Anterior cingulate cortex (tissue), 58 donors: ENCODE measurements at places on chromosomes 16 and 17.
A peak's percentile ranks its signal among the peaks of the same experiment; 100 is the strongest.

- no peak for DNase-seq
Measured at GRCh38 chr16:75250809-75251279, 580 bp downstream of the BCAR1 start.

GRCh38 chr16:84091460-84091859 lies 25.3 kb downstream of the MBTPS1 start:
- no peak for DNase-seq

- DNase-seq, result no peak
Measured at GRCh38 chr16:87604634-87605111, 2.4 kb downstream of the JPH3 start.

- no peak for DNase-seq
Measured at GRCh38 chr17:71371809-71372208, 749.0 kb upstream of the SOX9 start.

DNA sequence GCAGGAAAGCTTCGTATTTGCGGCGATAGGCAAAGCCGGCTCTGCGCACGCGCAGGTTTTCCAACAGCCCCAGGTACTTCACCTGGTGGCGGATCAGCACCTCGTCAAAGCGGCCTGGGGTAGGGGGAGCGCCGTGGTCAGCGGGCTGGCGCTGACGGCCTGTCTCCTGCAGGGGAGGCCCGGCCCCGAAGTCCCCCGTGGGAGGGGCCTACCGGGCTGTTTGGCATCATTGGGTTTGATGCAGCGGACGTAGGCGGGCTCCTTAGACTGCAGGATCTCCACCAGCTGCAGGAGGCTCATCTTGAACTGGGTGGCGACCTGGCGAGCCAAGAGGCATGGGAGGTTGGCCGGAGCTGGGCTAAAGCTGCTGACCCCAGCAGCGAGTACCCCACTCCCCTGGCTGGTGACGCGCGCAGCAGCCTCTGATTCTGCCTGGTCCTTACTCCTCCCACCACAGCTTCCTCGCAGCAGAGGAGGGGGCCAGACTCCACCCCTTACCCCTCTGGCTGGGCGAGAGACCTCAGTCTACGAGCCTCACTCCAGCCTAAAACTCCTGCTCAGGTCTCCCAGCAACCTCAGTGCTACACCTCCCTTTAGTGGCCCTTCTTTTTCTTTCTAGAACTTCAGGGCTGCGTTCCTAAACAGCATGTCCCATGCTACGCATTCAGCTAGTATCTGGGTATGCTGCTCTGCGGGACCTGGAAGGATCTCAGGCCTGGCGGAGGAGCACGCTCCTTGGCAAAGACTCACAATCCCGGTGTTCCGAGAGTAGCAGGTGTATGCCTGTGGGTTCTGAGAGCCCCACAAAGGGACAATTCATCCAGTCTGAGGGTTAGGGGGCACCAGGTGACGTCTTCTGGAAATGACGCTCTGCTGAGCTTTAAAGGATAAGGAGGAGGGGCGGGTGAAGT lies 16.1 kb upstream of the CRK start:
- DNase-seq, result no peak

DNA sequence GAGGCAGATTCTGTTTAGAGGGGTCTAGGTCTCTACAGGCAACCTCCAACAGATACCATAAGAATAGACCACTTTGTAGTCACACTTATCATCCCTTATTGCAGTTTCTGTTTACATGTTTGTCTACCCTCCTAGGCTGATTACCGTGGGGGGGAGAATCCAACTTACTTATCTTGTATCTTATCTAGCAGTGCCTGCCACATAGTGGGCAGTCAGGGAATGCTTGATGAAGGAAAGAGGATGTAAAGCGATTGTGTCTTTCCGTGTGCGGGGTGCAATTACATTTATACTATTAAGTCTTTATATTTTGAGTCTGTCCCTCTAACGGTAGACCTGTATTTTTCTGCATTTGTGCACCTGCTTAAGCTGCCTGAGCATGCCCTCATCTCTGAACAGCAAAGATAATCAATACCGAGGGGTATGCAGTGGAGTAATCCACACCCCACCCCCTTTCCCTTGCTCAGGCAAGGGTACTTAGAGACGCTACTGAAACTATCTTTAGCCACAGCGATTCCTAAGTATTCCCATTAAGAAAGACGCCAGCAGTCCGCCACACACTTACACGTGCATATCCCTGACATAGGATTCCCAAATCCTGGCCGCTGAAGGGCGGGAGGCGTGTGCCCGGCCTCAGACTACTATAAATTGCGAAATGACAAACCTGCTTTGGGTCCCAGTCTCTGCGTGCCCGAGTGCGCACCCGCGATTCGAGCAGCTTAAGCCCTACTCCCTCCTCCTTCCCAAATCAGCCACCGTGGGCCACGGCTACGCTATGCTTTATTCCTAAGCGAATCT lies 635 bp upstream of the AATF start:
- no peak for DNase-seq

- DNase-seq, result no peak
Measured at GRCh38 chr17:10067446-10068143, 130.8 kb downstream of the GAS7 start.

DNA sequence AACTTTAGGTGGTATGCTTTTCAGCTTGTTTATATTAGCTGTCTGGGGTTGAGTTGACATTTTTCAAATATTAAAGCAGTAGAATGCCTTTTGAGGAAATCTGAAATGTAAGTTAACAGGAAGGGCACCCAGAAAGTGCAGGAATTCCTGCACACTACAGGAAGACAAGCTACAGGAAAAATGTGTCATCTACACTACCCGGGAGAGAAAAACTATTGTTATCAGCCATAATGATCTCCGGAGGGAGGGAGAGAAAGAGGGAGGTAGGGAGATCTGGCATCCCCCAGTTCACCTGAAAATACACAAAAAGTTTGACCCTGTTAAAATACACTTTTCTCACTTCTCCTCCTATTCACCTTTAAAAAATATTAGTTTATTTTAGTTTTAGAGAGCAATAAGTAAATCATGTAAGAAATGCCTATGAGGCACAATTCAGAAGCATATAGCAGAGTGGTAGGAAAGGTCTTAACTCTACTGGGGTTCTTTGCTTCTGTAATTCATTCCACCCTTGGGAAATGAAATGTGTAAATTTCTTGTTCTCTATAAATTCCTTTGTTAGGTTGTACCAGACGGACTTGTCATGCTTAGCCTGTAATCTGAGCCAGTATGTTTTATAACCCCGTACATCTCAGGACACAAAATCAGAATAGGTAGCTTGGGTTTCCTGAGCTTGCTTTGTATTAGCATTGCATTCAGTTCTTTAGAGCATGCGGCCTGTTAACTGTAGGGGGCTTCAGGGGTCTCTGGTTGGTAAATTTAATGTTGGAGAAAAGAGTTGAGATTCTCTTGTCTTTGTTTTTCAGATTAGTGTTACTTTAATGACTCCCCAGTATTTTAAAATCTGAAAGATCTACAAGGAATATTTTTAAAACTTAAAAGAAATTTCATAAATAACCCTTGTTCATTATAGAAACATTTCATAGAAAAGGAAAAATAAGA lies 3.3 kb downstream of the MAP2K6 start:
- no peak for DNase-seq

DNA sequence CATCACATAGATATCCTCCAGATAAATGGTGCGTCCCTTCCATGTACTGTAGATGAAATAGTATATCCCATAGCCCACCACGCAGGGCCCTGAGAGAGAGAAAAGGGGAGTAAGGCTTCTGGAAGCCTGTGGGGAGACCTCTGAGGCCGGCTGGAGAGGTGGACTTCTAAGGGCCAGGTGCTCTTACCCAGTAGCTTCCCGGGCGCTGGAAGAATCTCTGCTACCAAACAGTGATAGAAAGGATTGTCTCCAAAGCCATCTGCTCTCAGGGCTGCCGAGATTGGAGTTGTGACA lies 718 bp downstream of the SAT2 start:
- no peak for DNase-seq

DNA sequence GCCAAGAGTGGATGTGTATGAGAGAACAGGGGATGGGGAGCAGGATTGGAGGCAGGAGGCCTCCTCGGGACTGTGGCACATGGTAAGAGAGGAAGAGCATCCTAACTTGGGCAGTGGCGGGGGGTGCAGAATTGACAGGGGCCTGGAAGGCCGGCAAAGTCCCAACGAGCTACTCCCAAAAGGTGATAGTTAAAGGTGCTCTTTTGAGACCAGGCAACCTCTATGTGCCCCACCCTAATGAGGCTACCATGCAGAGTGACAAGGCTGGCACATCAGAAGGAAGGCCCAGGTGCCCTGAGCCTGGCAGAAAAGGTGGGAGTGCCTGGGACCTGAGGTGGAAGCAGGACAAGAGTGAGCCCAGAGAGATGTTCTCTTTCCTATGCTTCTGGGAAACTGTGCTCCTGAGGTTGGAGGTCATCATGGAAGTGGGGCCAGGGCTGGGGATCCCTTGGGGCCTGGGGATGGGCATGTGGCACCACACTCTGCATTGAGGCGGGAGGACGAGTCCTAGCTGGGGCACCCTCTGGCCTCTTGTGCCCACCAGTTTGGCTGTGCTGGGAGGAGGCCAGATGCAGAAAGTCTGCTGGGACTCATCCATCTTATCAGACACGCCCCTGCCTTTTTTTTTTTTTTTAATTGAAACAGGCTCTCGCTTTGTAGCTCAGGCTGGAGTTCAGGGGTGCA lies 5.9 kb downstream of the RAB11FIP4 start:
- DNase-seq, result no peak

GRCh38 chr16:3637371-3637923 lies 17.0 kb upstream of the DNASE1 start:
- no peak for DNase-seq

- no peak for DNase-seq
Measured at GRCh38 chr16:52773026-52773425, 226.1 kb upstream of the TOX3 start.

DNA sequence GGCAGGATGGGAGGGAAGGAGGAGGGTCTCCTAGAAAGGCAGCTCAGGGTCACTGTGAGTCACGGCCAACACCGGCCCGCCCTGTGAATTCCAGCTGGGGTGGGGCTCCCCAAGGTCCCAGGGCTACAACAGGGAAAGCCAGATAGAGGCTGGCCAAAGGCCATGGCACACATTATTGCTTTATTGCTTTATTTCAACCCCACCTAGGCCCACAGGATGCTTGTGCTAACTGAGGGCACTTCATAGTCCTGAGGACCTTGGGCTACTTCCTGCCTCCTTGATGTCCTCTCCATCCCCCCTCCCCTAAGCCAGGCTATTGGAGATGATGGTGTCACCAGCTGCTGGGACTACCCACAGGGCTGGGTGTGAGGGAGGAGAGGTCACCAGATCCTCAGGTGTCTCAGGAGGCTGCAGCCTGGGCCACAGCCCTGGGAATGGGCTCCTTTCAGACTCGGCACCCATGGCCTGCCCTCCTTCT lies 26.1 kb downstream of the LRRC75A start:
- no peak for DNase-seq

GRCh38 chr16:47979164-47979520 lies 176.7 kb downstream of the ABCC12 start:
- no peak for DNase-seq

- no peak for DNase-seq
Measured at GRCh38 chr17:17533901-17534441, 37.8 kb upstream of the RASD1 start.

DNA sequence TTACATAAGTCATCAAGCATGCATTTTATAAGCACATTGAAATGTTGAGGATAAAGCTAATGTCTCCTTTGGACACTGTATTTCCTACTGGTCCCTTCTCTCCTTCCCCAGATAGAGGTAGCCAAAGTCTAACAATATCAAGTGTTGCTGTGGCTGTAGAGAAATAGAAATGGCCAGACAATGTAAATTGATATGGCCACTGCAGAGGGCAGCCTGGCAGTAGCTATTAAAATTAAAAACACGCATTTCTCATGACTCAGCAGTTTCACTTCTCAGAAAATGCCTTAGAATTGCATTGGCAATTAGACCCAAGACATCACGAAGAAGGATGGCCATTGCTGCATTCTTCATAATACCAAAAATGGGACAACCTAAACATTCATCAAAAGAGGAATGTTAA lies 46.8 kb upstream of the MRTFB start:
- no peak for DNase-seq

DNA sequence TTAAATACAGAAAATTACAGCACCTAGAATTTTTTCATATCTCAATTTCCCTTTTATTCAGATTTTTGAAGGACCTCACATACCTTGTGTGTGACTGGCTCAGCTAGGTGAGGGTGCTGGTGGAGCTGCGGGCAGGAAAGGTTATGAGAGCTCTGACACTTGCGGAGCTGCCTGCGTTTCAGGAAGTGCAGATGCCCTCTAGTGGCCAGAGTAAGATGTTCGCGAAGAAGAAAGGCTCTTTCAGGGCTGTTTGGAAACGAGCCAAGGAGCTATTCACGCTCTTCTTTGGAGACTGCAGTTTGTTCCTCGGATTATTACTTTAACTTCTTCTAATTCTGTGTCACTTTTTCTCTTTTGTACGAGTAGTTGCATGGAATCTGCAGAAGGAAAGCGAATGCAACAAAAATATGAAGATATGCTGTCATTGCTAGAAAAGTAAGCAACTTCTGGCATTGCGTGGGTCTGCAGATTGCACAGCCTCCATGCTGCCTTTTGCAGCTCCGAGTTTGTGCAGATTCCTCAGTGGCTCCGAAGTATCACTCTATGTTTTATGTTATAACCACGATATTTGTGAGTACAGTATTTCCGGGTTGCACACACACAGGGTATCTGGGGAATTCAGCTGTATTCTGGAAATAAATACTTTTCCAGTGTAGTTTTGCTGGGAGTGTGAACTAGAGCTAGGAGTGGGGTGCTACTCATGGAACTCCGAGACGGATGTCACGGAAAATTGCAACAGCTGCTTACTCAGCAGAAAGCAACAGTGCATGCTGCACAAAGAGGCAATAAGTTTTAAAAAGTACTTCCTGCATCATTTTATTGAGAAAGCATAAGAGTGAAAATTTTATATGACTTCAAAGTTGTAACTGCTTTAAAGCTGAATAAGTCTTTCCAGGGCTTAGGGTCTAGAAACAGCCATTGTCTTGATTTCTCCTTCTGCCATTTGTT lies 46.3 kb downstream of the DNAH9 start:
- DNase-seq, result peak; percentile 30

DNA sequence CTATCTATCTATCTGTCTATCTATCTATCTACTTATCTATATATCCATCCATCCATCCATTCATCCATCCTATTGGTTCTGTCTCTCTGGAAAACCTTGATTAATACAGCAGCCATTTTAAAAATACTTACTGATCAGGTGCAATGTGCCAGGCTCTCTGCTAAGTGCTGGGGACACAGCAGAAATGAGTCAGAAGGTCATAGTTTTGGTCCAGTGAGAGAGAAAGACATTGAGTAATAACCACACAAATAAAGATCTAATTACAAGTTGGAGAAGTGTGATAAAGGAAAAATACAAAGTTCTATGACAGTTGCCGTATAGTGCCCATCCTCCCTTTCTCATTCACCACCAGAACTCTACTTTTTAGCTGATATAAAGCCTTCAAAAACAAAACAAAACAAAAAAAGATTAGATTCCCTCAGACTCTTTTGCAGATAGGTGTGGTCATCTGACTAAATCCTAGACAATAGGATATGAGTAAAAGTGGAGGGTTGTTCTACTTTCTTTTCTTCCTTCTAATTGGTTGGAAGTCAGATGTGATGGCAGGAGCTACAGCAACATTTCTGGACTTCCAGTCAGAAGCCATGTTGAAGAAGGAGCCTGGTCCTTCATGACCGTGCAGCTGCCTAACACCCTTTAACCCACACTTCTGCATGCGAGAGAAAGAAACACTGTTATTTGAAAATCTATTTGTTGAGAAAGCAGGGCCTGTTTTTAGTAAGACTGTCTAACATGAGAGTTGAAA lies 72.0 kb upstream of the TOX3 start:
- DNase-seq, result no peak

- no peak for DNase-seq
Measured at GRCh38 chr17:13513039-13513405, 88.7 kb downstream of the HS3ST3A1 start.

GRCh38 chr17:17979778-17980177 lies 7.1 kb downstream of the DRC3 start:
- DNase-seq, result no peak

- DNase-seq, result no peak
Measured at GRCh38 chr17:43324205-43324893, 74.4 kb upstream of the ARL4D start.
